CD4-positive, alpha-beta T cell treated with Interleukin-15 for 4 hours (primary cell): ENCODE measurements at places on chromosomes 2 and 18.

DNA sequence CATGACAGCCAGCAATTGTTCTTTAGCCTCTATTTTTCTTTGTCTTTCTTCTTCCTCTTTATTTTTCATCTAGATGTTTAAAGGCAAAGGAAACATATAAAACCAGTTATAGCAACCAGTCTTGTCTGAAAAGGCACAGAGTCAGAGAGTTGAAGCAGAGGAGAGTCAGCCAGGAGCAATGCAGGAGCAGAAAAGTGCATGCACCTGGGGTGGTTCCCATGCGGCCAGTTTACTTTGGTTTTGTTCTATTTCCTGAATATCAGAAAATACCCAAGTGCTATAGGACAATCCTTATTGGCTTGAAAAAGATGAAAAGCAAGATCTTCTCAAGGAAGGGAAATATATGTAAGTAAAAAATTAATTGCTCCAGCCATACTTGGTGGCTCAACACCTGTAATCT is 44.9 kb downstream of the CFAP210 start:
- no peak for DNase-seq

DNA sequence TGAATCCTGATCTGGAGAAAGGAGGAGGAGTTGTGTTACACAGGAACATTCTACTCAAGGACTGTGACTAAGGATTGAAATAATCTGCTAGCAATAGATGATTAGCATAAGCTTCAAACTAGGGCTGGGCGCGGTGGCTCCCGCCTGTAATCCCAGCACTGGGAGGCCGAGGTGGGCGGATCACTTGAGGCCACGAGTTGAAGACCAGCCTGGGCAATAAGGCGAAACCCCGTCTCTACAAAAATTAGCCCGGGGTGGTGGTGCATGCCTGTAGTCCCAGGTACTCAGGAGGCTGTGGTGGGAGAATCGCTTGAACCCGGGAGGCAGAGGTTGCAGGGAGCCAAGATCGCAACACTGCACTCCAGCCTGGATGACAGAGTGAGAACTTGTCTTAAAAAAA is 1.5 kb downstream of the TRMT61B start:
- DNase-seq = no peak

GRCh38 chr2:176744146-176744545 is 468.4 kb upstream of the HNRNPA3 start:
- DNase-seq = no peak

DNA sequence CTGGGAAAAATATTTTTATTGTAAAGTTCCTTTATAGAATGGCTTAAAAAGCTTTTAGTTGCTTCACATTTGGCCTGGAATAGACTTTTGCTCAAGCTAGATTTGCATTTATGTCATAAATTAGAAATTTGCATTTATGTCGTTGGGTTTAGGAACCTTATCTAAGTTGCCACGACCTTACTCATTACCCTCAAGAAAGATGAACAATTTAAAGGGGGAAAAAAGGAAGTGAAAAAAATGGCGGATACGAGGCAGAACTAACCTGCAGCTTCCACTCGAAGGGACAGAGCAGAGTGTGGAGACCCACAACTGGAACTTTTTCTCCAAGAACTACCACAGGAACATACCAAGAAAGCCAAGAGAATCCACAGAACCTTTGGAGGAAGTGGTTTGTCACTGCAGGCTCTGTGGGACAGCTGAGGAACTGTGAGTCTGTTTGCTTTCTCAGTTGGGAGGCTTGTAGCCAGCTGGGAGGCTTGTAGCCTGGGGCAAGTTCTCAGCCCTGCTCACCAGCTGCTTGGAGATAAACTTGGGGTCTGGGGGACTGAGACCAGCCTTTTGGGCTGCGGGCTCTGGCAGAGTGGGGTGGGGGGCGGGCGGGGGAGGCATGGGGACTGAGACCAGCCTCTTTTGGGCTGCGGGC is 349.9 kb upstream of the MEIS1 start:
- no peak for DNase-seq

DNA sequence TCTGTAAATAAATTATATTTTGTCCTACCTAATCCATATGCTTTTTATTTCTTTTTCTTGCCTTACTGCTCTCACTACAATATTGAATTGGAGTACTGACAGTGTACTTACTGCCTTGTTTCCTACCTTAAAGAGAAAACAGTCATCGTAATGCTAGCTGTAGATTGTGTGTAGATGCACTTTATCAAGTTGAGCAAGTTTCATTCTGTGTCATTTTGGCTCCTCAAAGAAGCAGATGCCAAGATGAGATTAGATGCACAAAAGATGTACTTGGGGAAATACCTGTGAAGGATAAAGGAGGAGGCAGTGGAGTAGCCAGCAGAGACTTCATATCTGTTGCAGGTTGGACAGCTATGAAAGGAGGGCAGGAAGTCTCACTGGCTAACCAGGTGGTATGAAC is 145.5 kb downstream of the FTCDNL1 start:
- no peak for DNase-seq

DNA sequence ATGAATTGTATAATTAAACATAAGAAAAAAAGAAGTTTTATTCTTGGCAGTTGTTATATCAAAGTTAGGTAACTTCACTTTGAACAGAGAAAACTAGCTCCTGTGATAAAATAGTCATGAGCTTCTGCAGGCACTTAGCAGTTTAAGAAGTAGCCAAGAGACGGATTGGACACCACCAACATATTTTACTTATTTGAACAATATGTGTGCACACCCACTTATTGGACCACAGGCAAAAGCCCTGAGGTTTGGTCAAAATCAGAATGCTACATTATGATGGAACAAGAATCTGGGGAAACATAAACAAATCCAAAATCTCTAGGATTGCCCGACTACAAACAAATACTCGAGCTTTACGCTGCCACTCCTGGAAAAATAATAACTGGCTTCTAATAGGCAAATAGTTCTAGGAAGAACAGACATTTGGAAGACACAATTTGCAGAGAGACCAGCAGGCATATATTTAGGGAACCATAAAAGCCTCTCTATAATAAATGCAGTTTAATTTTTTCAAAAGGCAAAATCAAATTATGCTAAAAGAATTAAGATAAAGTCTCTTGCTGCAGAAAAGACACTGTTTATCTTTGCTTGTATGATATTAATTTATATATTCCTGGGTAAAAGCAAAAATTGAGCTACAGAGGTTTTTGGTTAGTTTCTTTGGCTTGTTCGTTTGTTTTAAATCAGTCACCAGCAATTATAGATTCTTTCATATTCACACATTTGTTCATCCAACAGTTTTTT is 117.9 kb downstream of the CDC42EP3 start:
- no peak for DNase-seq

GRCh38 chr2:222296911-222297599 is 1.7 kb downstream of the PAX3 start:
- DNase-seq = no peak

- no peak for DNase-seq
These were observed 157.2 kb downstream of the RNF152 start for GRCh38 chr18:61735564-61736102.

DNA sequence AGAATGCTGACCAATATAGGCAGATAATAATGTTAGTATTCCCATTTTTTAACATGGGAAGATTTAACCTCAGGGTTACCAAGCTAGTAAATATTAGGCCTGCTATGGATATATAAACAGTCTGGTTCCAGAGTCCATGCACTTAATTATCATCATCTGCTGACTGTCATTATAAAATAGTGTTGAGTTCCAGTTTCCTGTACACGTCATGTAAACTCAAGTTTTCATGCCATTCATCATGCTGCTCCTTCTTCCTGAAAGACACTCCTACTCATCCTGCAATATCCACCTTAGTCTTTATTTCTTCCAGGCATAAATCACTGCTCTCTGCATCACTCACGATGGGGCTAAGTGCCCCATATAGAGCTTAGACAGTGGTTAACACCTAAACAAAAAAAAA is 420.8 kb upstream of the SPHKAP start:
- DNase-seq = no peak

GRCh38 chr18:63301434-63301833 is 18.1 kb downstream of the BCL2 start:
- no peak for DNase-seq

DNA sequence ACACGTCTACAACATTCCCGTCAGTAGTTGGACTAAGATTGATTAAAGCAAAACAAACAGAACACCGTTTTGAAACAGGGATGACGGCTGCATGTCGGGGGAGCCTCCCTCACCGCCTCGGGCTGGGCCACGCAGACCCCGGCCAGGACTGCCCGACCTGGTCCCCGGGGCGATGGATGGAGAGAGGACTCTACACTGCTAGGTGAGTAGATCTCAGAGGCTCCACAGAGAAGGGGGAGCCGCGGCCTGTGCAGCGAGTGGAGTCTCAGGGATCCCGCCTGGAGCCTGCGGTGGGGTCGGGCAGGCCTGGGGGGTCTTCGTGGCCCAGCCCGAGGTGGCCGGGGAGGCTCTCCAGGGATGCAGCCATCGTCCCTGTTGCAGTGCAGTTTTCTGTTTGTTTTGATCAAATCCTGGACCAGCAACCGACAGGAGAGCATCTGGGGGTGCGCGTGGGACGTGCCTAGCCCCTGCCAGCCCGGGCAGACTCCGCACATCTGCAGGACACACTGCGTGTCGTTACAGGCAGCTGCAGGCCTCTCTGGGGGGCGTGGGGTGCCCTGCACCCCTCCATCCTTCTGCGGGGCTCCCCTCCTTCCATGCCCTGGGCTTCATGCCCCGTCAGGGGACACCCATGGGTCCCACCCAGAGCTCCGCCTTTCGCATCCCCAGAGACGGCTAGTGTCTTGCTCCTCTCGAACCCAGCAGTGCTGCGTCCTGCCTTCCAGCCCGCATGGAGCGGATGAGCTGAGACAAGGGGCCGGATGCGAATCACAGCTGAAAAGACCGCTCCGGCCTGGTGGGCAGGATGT is 143.6 kb downstream of the RTP5 start:
- DNase-seq = no peak

- no peak for DNase-seq
These were observed 104.8 kb downstream of the LBH start for GRCh38 chr2:30336084-30336483.

DNA sequence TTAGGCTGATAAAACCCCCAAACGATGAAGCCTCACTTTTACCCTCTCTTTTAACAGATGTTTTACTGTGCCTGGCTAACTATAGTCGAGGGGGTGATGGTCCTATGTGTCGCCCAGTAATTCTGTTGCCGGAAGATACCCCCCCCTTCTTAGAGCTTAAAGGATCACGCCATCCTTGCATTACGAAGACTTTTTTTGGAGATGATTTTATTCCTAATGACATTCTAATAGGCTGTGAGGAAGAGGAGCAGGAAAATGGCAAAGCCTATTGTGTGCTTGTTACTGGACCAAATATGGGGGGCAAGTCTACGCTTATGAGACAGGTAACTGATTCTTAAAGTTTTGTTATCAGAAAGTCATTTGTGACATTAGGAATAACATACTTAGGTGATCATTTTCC is 20.4 kb downstream of the MSH6 start:
- DNase-seq = no peak

DNA sequence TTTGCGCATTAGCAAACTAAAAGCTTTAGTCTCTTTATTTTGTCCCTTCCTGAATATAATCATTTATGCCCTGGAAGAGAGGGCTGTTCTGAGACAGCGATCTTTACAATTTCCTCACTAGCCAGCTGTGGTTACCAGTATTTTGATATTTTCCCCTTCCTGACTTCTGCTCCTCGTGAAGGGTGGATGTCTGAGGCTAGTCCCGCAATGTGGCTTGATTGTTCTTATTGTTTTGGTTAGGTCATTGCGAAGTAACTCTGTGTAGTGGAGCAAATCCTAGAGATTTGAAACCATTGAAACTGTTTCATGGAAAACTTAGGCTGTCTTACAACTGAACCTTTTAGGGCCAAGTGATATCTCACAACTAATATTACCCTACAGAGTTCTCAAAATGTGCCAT is 2.4 kb downstream of the MRPL33 start:
- no peak for DNase-seq

- no peak for DNase-seq
These were observed 32.5 kb upstream of the ERCC3 start for GRCh38 chr2:127326289-127326945.

DNA sequence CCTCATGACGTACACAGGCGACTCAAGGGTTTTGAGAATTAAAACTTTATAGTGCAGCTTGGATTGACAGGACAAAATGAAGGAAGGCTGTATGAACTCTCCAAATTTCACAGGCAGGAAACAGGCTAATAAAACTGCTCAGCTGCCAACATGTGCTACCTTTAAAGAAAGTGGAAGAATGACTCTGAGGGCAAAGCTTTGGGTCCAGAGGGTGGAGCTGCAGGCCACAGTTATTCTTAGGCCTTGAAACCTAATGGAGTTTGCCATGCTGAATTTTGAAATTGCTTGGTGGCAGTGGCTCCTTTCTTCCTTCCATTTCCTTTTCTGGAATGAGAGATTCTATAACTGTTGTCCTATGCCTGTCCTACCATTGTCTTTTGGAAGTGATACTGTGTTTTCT is 34.8 kb downstream of the HAT1 start:
- no peak for DNase-seq

- no peak for DNase-seq
These were observed 420.6 kb upstream of the UBE2E3 start for GRCh38 chr2:180559771-180560170.

- DNase-seq = peak; percentile 13
These were observed 862 bp upstream of the TMEM177 start for GRCh38 chr2:119678021-119678656.

DNA sequence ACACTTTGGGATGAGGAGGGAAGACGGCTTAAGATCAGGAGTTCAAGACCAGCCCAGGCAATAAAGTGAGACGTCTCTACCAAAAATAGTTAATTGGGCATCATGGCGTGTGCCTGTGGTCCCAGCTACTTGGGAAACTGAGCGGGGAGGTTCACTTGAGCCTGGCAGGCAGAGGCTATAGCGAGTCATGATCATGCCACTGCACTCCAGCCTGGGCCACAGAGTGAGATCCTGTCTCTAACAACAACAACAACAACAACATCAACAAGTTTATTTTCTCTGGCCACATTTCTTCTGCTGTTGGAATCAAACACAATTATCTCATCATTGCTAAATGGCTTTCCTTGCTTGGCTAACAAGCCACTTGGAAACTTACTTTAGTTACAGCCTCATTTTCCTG is 13.4 kb downstream of the NIFK start:
- no peak for DNase-seq

GRCh38 chr18:79071037-79071436 is 1.8 kb downstream of the ATP9B start:
- no peak for DNase-seq

- DNase-seq = no peak
These were observed 39.0 kb upstream of the SIX3 start for GRCh38 chr2:44902217-44903137.

- no peak for DNase-seq
These were observed 34.0 kb upstream of the COL3A1 start for GRCh38 chr2:188940171-188940570.
